ENCODE measurements at places on chromosomes 11 and 22.

DNA sequence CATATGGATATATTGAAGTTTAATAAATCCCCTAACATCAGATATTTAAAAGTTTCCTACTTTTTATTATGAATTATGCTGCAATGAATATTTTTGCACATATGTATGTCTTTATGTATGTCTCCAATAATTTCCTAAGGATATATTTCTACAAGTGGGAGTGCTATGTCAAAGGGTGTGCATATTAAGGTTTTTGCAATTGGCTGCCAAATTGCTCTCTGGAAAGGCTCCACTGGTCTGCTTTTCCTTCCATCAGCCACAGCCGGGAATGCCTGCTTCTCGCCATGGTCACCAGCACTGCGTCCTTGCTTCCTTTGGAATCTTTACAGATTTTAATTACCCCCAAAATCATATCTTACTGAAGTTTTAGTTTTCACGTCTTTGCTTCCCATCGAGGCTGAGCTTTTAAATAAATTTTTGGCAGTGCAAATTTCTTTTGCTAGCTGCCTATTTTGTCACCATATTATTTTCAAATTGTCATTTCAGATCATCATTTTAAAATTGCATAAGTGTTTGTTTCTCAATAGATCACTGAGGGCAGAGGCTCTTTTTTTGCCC is 221.7 kb downstream of the SNX19 start:
- no peak for DNase-seq

GRCh38 chr22:25656724-25657123 is 85.3 kb upstream of the MYO18B start:
- DNase-seq, result no peak

DNA sequence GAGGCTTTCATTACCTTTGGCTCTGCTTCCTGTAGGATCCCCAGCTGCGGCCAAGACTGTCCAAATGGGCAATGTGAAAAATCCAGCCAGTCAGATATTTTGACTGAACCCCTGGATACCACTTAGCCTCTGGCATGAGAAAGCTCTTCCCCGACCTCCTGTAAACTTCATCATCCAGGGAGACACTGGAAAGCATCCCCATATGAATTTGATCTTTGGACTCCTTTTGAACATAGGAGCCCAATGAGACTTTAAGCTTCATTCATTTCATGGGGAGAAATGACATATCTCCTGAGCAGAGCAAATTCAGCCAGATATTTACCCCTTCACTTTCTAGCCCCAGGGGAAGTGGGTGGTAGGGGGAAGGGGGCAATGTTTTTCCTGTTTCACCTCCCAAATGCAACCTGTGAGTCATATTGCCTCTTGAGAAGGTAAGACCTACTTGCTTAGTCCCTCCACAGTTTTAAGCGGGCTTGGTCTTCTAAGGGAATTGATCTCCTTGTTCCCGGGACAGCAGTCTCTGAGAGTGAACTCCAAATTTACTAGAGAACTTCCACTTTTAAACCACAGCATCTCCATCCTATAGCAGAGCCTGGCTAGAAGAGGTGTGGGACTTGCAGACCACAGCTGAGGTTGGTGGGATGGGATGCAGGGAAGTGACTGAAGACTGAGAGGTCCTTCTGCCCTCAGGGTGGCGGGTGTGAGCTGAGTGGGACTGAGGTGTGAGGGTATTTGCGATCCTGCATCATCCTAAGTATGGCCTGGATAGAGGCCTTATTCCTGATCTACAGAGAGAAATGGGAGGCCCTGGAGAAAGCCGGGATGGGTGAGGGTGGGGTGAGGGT is 20.3 kb upstream of the POU2AF1 start:
- DNase-seq, result no peak

DNA sequence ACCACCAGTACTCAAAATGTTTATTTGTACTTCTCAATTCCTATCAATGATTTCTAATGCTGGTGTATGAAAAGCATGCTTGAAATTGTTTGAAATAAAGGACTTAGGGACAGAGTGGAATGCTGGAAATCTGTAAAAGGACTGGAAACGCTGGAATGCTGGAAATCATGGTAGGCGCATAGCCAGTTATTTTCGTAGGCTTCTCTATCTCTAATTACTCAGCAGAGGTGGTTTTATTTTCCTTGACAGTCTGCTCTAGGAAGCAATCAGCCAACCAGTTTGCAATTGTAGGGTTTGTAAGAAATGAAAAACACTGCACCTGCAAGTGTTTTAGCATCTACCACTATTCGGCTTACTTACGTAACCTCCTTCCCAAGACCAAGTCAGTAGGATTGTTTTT is 788 bp downstream of the LIN7C start:
- DNase-seq, result no peak

DNA sequence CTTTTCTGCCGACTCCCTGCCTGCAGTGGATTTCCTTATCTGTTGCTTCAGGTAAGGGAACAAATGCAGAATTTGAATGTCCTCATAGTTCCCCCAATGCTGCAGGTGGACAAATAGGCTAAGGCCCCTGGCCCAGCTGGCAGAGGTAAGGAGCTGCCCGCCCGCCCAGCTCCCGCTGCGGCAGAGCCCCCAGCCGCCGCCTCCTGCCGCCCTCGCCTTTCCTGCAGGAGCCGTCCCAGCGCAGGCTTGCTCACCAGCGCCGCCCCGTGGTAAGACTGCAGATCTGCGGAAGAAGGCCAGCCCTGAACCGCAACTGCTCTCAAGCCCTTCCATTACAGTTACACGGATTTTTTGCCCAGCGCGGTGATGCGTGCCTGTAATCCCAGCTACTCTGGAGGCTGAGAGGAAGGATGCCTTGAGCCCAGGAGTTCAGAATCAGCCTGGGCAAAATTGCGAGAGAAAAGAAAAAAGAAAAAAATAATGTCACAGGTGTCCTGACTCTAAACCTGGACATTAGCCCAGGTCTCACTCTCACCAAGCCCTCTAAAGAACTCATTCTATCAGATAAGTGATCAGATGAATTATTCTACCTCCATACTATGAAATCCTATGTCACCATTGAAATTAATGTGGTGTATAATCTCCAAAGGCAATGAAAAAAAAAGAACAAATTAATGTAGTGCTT is 51.2 kb upstream of the EMID1 start:
- peak; percentile 64 for DNase-seq

GRCh38 chr11:126841999-126842398 is 158.6 kb downstream of the KIRREL3 start:
- no peak for DNase-seq

GRCh38 chr22:26887456-26887855 is 230.1 kb downstream of the MIAT start:
- DNase-seq, result no peak

DNA sequence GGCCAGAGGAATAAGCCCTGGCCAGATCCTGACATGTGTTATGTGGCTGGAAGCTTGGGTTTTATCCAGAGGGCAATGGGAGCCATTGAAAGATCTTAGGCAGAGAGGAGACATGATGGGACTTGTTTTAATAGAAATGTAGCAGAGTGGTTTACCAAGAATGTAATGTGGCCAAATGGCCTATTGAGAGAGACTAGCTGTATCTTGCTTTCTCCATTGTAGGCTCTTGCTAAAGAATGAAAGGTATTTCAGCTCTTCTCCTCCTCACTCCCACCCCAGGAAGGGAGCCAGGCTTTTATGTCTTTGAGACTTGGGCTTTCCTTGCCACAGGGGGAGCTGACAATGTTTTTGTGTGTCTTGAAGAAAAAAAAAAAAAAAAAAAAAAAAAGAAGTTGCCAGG is 82.3 kb downstream of the TRIM29 start:
- no peak for DNase-seq

GRCh38 chr22:18034076-18034475 is 9.7 kb upstream of the MICAL3 start:
- no peak for DNase-seq

DNA sequence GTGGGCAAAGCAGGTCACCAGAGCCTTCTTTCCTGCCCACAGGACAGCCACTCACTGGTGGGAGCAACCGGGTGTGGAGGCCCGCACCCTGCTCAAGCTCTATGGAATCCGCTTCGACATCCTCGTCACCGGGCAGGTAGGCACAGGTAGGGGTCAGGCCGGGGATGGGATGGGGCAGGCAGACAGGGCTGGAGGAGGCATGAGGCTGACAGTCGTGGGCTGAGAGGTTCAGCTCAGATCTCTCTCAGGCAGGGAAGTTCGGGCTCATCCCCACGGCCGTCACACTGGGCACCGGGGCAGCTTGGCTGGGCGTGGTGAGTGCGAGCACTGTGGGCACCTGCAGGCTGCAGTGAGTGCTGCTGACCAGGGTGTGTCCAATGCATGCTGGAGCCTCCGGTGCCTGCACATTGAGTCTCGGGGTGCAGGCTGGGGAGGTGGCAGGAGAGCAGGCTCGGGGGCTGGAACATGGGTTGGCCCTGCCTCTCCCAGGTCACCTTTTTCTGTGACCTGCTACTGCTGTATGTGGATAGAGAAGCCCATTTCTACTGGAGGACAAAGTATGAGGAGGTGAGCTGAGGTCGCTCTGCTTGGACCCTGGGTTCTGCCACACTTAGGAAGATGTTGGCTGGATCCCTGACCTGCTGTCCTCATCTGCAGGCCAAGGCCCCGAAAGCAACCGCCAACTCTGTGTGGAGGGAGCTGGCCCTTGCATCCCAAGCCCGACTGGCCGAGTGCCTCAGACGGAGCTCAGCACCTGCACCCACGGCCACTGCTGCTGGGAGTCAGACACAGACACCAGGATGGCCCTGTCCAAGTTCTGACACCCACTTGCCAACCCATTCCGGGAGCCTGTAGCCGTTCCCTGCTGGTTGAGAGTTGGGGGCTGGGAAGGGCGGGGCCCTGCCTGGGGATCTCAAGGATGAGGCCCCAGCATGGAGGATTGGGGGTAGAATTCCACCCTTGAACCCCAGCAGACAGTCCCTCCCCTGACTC is 6.3 kb downstream of the SLC7A4 start:
- DNase-seq, result no peak

DNA sequence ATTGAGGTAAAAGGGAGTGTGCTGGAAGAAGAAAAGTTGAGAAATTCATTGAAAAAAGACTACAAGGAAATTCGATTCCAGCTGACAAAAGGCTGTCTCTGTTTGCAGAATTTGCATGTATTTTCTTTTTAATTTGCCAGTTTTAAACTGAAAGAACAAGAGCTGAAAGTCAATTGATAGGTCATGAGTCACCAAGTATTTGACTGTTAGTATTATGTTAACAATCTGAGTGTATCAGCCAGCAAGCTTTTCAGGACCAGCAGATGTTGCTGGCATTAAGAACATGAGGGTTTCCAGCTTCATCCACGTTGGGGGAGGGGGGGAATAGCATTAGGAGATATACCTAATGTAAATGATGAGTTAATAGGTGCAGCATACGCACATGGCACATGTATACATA is 726.7 kb downstream of the METTL15 start:
- no peak for DNase-seq

DNA sequence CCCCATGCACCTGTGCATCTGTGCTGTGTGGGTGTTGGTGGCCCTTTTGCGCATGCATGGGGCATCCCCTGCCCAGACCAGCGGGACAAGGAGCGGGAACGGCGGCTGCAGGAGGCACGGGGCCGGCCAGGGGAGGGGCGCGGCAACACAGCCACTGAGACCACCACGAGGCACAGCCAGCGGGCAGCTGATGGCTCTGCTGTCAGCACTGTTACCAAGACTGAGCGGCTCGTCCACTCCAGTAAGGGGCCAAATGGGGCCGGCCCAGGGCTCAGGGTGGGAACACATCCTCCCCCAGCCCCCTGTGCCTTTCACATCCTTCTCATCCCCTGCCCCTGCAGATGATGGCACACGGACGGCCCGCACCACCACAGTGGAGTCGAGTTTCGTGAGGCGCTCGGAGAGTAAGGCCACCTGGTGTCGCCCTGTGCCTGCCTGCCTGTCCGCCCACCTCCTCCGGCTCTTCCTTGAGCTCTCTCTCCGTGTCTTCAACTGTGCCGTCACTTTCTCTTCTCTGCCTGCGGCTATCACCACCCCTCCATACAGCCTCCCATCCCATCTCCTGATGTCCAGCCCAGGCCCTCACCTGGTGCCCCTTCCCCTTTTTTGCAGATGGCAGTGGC is 10.6 kb downstream of the SELENOM start:
- DNase-seq, result no peak

DNA sequence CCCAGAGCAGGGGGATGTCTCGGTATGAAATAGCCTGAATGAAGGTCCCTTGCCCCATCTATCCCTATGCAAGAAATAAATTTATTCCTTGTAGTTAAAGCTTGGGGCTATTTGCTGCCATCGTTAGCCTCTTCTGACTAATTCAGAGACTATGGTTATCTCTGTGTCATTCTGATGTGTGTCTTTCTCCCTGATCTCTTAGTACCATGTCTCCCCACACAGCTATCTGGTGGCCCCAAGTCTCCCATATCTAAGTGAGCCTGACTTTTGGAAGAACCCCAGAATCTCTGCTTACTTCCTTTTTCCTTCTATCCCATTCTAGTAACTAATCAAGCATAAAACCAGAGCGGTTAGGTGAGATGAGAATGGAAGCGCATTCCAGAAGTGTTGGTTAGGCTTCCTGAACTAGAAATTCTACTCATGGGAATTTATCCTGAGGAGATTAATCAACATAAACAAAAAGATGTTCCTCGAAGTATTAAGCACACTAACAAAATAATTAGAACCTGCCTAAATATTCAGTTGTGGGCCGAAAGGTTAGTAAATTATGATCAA is 71.4 kb upstream of the BMAL1 start:
- DNase-seq, result no peak

- DNase-seq, result no peak
Measured at GRCh38 chr11:110069158-110069737, 23.9 kb upstream of the ZC3H12C start.

GRCh38 chr22:44546686-44547310 is 48.8 kb upstream of the RTL6 start:
- DNase-seq, result no peak

GRCh38 chr22:19448739-19449421 is 1.4 kb upstream of the C22orf39 start:
- DNase-seq, result peak; percentile 28

GRCh38 chr11:12279672-12280108 is 97.7 kb upstream of the PARVA start:
- no peak for DNase-seq

- no peak for DNase-seq
Measured at GRCh38 chr11:69930081-69931059, 111.2 kb upstream of the FGF3 start.

- DNase-seq, result no peak
Measured at GRCh38 chr11:121358760-121359159, 66.2 kb downstream of the SC5D start.

- no peak for DNase-seq
Measured at GRCh38 chr11:111598559-111598958, 3.7 kb upstream of the SIK2 start.

GRCh38 chr11:104776501-104777170 is 121.6 kb downstream of the CASP12 start:
- no peak for DNase-seq

- DNase-seq, result no peak
Measured at GRCh38 chr11:133497477-133498140, 34.7 kb downstream of the OPCML start.

DNA sequence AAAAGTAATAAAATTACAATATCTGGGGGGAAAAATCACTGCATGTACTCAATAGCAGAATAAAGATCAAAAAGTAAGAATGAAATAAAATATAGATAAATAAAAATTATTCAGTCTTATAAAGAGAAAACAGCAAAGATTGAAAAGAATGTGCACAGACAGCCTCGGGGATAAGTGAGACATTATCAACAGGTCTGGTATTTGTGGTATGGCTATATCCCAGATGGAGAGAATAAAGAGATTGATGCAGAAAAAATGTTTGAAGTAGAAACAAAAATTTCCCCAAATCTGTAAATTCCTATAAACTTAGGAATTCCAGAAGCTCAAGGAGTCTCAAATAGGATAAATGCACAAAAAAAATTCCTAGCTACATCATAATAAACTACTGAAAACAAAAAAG is 74.5 kb upstream of the LUZP2 start:
- DNase-seq, result no peak

Data from activated T-helper 1 cell treated with anti-CD3 and anti-CD28 coated beads, Interleukin-12 subunit alpha, Interleukin-12 subunit beta, Interleukin-2, Interleukin-4 antibody, amounts not matched to agents 30 ng/mL and 10 ng/mL and 1 ng/mL, durations not matched to agents 14 hours and 24 hours and 36 hours (primary cell).